ENCODE measurements at places on chromosomes 2 and 18. TPM values are rescaled to one million over a fixed set of nuclear protein-coding genes. Genes with fewer than 3 reads are reported as not detected.

The RMND5A gene
- total RNA-seq, result 56.9 TPM

The TOGARAM2 gene
- total RNA-seq, result 0.69 TPM

The BUB1 gene
- total RNA-seq, result 16.7 TPM

The POTEE gene
- not detected for total RNA-seq

The KIF1A gene
- 0.89 TPM for total RNA-seq

The LOXL3 gene
- total RNA-seq, result 3.7 TPM

The VIT gene
- 7.4 TPM for total RNA-seq

The MC4R gene
- not detected for total RNA-seq

DNA sequence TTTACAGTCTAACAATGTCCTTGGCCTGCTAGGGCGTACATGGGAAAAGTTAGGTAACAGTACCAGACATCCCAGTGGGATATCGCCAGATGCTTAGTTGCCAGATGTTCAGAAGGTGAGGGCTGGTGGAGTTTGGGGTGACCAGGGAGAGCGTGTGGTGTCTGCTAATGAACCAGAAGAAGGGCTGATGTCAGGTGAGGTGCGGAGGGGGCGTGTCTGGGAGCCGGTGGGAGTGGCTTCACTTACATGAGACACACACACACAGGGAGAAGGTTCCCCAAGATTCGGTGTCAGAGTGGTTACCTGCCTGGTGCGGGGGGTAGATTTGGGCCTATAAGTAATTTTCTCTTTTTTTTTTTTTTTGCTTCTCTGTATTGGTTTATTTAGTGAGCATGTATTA is 12.2 kb downstream of the RAB31 start:
- DNase-seq, result no peak

DNA sequence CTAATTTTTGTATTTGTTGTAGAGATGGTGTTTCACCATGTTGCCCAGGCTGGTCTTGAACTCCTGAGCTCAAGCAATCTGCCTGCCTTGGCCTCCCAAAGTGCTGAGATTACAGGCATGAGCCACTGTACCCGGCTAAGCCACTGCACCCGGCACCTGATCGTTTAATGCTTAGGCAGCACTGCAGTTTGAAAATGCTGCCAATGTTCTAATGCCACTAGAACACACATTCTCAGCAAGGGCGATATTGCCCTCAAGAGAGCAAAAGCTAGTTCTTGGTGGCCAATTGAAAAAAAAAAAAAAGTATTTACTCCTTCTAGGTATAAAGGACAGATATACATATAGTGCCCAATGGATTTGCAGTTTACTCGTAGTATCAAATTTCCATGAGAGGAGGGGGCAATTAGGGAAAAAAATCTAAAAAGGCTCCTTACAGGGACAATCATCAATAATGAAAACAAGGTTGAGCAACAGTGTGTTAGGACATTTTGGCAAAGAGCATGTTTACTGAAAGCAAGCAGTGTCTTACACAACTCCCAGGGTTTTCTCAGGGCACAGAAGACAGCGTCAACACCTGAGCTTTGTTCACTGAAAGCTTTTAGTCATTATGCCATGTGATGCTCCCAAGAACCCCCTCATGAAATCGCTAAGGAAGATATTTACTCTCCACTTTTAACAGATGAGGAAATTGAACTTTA is 199.9 kb upstream of the PKDCC start:
- DNase-seq, result no peak

DNA sequence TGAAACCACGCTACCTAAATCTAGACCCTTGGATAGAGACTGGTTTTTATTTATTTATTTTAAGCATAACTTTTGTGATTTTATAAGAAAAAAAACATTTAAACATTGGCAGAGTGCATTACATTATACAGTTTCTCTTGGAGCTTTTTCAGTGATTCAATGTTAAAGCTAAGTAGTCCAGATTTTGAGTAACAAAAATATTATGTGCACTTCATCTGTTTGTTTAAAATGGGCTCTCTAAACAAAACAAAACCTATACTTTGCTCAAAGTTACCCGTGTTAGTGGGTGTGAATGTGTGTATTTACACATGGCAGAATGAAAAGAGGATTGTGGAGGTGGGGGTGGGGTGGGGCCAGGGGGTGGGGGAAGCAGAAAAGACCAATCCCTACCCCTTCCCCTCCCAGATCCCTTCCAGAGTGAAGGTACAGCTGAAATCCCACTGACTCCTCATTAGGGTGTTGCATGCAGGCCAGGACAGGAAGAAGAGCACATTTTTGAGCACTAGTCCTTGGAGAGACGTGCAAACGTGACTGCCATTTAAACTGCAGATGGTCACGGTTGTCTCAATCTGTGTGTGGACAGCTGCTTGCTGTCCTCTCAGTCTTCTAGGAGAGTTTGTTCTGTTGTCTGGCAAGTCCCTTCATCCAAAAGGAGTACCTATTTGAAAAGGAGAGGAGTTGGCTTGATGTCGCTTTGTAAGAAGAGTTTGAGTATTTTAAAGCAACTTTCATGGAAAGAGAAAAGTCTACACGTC is 303.0 kb downstream of the ICOS start:
- no peak for DNase-seq

GRCh38 chr18:6948281-6949055 is 169.1 kb downstream of the LAMA1 start:
- no peak for DNase-seq

DNA sequence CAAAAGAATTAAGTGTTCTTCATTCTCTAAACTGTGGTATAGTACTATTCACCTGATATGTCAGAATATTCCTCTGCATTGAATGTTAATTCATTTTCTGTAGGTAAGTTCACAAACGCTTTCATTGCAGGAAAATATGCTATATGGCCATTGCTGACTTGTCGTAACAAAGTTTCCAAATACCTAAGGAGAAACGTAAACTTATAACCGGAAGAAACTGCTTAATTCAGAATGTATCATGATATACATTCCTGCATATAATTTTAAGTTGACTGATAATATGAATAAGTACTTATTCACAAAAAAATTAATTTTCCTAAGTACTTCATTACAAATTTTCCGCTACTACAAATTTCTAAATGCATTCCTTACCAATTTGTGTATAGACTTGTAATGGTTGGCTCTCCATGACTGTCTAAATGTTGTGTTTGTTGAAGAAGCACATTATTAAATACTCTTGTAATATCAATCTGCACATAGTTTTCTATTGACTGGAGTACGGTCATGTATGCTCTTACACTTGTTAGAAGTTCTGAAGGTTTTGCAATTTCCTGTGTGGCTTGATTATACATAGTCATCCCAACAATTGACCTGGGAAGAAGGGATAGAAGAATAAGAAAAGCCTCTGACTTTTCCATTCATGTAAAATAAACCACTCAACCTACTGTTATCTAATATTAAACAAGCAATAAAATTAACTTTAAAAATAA is 85.4 kb downstream of the NCKAP1 start:
- no peak for DNase-seq

- DNase-seq, result no peak
Observed at GRCh38 chr2:68723181-68723580, 11.4 kb upstream of the ARHGAP25 start.
